Activated naive CD4-positive, alpha-beta T cell treated with anti-CD3 and anti-CD28 coated beads, Interleukin-2, amount 10 ng/mL, durations not matched to agents 7 days and 5 days (primary cell): ENCODE measurements at places on chromosomes 5 and 9.

DNA sequence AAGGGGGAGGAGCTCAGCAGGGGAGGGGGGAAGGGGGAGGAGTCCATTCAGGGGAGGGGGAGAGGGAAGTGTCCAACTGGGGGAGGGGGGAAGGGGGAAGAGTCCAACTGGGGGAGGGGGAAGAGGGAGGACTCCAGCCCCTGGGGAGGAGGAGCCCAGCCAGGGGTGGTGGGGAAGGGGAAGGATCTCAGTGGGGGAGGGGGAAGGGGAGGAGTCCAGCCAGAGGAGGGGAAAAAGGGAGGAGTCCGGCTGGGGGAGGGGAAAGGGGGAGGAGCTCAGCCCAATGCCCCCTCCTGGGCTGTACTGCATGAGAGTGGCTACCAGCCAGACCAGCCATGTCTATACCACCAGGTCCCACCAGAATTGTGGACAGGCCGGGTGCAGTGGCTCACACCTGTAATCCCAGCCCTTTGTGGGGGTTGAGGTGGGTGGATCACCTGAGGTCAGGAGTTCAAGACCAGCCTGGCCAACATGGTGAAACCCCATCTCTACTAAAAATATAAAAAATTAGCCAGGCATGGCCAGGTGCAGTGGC lies 30.6 kb upstream of the ADAMTS2 start:
- no peak overlapping the region for H3K4me3 ChIP-seq
- H3K27ac ChIP-seq: no peak overlapping the region
- DNase-seq: no peak
- H3K36me3 ChIP-seq: no peaks in the 10 kb centered on the region
- H3K4me1 ChIP-seq: no peaks in the 10 kb centered on the region
- H3K27me3 ChIP-seq: no peaks in the 10 kb centered on the region

DNA sequence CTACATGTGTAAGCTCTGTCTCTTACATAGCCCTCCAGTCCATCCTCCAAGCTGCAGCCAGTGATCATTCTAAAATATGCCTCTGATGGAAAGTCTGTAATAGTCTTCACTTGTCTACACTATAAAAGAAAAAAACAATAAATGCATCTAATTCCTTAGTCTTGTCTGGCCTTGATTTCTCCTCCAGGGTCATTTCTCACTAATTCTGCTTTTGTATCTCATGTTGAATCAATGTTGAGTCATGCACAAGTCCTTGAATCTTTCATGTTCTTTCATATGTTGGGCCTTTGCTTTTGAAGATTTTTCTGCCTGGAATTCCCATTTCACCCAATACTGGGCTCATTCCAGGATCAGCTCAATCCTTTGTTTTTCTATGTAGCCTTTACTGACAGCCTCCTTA lies 121.1 kb upstream of the TRIM32 start:
- no peak overlapping the region for H3K4me3 ChIP-seq
- no peaks in the 10 kb centered on the region for H3K36me3 ChIP-seq
- no peak overlapping the region for H3K27ac ChIP-seq
- DNase-seq: no peak
- no peaks in the 10 kb centered on the region for H3K4me1 ChIP-seq

- H3K27me3 ChIP-seq: no peaks in the 10 kb centered on the region
- no peaks in the 10 kb centered on the region for H3K36me3 ChIP-seq
- H3K4me3 ChIP-seq: no peak overlapping the region
- H3K4me1 ChIP-seq: no peaks in the 10 kb centered on the region
- DNase-seq: no peak
Measured at GRCh38 chr5:10125116-10125515, 124.6 kb downstream of the ATPSCKMT start.

GRCh38 chr9:94445863-94446262 lies 109.0 kb upstream of the PCAT7 start:
- DNase-seq: no peak
- no peak overlapping the region for H3K4me3 ChIP-seq
- H3K36me3 ChIP-seq: peaks cover 38% of the 10 kb centered on the region
- H3K4me1 ChIP-seq: no peaks in the 10 kb centered on the region
- no peaks in the 10 kb centered on the region for H3K27me3 ChIP-seq

GRCh38 chr9:995192-995591 lies 18.7 kb downstream of the DMRT3 start:
- no peaks in the 10 kb centered on the region for H3K36me3 ChIP-seq
- no peak overlapping the region for H3K27ac ChIP-seq
- H3K4me1 ChIP-seq: peaks cover 5% of the 10 kb centered on the region
- H3K4me3 ChIP-seq: no peak overlapping the region
- peaks cover 27% of the 10 kb centered on the region for H3K27me3 ChIP-seq

- no peaks in the 10 kb centered on the region for H3K4me1 ChIP-seq
- no peak overlapping the region for H3K4me3 ChIP-seq
- no peaks in the 10 kb centered on the region for H3K27me3 ChIP-seq
- no peak overlapping the region for H3K27ac ChIP-seq
- H3K36me3 ChIP-seq: no peaks in the 10 kb centered on the region
Measured at GRCh38 chr5:6059137-6059800, 319.1 kb downstream of the MED10 start.

DNA sequence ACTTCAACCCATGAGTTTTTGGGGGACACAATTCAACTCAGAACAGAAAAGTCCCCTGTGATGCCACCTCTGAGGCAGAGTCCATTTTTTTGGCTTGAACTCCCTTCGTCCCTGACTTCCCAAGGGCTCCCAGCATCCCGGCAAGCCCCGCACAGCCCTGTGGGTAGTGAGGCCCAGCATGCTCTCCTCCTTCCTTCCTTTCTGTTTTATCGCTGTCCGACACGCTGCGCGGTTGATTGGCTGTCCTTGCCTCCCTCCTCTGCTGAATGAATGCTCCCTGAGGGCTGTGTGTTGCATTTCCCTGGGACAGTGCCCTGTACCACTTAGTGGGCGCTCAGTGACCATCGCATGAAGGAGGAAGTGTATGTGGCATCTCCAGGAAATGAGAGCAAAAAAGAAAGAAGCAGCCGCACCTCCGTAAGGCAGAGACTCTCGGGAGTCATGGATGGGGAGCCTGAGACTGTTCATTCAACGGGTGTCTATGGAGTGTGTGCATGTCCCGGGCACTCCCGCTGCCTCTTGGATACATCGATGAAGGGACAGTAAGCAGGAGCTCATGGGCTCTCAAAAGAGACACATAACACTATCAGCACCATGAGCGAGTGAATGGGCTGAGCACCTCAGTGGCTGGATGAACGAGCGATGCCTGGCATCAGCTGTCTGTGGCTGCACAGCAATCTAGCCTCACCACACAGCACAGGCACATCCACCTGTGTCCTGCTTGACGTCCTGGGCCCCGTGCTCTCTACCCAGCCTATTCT lies 10.1 kb upstream of the IRX4 start:
- DNase-seq: no peak
- H3K4me1 ChIP-seq: peaks cover 2% of the 10 kb centered on the region
- no peaks in the 10 kb centered on the region for H3K36me3 ChIP-seq
- no peak overlapping the region for H3K4me3 ChIP-seq
- H3K27me3 ChIP-seq: peaks cover 70% of the 10 kb centered on the region
- no peak overlapping the region for H3K27ac ChIP-seq

DNA sequence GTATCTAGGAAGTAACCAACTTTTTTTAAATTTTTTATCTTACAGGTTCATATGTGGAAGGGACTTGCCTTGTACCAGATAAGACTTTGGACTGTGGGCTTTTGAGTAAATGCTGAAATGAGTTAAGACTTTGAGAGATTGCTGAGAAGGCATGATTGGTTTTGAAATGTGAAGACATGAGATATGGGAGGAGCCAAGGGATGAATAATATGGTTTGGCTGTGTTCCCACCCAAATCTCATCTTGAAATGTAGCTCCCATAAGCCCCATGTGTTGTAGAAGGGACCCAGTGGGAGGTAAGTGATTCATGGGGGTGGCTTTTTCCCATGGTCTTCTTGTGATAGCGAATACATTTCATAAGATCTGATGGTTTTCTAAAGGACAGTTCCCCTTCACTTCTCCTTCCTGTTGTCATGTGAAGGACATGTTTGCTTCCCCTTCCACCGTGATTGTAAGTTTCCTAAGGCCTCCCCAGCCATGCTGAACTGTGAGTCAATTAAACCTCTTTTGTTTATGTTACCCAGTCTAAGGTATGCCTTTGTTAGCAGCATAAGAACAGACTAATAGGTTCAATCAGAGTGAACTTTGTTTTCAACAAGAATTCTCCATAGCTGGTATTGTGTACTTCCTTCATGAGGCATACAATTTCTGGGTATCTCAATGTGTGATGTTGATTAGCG lies 535.6 kb upstream of the MEF2C start:
- no peaks in the 10 kb centered on the region for H3K36me3 ChIP-seq
- H3K27ac ChIP-seq: no peak overlapping the region
- no peaks in the 10 kb centered on the region for H3K4me1 ChIP-seq
- no peaks in the 10 kb centered on the region for H3K27me3 ChIP-seq

GRCh38 chr9:104258296-104259011 lies 164.3 kb downstream of the SMC2 start:
- DNase-seq: no peak
- H3K27ac ChIP-seq: no peak overlapping the region
- no peaks in the 10 kb centered on the region for H3K4me1 ChIP-seq
- no peaks in the 10 kb centered on the region for H3K27me3 ChIP-seq
- no peaks in the 10 kb centered on the region for H3K36me3 ChIP-seq

DNA sequence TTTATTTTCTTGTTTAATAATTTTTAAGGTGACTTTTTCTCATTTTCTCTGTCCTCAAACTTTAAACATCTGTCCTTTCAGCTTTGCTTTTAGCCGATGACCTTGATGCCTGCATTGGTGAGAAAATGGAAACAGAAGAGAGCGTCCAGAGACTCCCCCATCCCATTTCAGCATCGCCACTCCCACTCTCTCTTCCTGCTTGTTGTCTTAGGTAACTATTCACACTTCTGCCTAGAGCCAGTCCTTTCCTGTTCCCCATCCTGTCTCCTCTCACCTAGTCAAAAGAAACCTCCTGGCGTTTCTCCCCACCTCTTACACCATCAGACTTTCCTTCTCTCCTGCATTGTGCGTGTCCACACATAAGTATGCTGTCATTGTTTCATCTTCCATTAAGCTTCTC lies 124.6 kb downstream of the MAST4 start:
- no peak overlapping the region for H3K27ac ChIP-seq
- no peak for DNase-seq
- no peaks in the 10 kb centered on the region for H3K4me1 ChIP-seq
- peaks cover 16% of the 10 kb centered on the region for H3K27me3 ChIP-seq
- no peaks in the 10 kb centered on the region for H3K36me3 ChIP-seq
- no peak overlapping the region for H3K4me3 ChIP-seq

DNA sequence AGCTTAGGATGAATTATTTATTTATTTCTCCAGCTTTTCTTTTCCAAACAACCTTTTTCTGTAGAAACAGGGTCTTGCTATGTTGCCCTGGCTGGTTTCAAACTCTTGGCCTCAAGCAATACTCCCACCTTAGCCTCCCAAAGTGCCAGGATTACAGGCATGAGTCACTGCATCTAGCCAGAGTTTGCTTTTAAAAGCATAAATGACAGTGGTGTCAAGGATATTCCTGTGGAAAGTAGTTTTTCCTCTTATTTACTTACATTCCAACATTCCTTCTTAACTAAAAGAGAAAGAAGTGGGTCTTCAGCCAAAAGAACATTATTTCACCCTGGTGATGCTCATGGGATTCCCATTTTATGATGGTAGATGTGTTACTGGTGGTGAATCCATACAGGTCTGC lies 62.4 kb downstream of the GRIA1 start:
- peaks cover 8% of the 10 kb centered on the region for H3K4me1 ChIP-seq
- H3K4me3 ChIP-seq: no peak overlapping the region
- H3K27me3 ChIP-seq: no peaks in the 10 kb centered on the region
- H3K27ac ChIP-seq: no peak overlapping the region

DNA sequence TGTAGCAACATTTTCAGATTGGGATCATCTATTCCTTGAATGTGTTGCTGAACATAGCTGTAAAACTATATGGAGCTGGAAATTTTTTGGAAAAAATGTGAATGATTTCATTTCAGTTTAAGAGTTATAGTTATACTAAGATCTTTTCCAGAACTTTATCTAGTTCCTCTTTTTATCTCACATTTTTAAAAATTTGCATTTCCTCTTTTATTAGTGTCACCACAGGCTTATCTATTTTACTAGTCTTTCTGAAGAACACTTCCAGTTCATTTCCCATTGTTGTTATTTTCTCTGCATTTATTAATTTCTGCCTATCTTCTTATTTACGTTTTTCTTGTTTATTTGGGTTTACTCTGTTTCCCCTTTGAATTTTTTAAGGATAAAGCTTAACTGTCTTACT lies 46.0 kb upstream of the FSTL4 start:
- H3K36me3 ChIP-seq: no peaks in the 10 kb centered on the region
- peaks cover 15% of the 10 kb centered on the region for H3K27me3 ChIP-seq
- no peak overlapping the region for H3K27ac ChIP-seq
- H3K4me1 ChIP-seq: no peaks in the 10 kb centered on the region
- no peak for DNase-seq

- peaks cover 3% of the 10 kb centered on the region for H3K36me3 ChIP-seq
- H3K4me1 ChIP-seq: peaks cover 20% of the 10 kb centered on the region
- H3K27me3 ChIP-seq: no peaks in the 10 kb centered on the region
- no peak overlapping the region for H3K4me3 ChIP-seq
- H3K27ac ChIP-seq: no peak overlapping the region
Measured at GRCh38 chr9:6686396-6686795, 40.9 kb upstream of the GLDC start.

DNA sequence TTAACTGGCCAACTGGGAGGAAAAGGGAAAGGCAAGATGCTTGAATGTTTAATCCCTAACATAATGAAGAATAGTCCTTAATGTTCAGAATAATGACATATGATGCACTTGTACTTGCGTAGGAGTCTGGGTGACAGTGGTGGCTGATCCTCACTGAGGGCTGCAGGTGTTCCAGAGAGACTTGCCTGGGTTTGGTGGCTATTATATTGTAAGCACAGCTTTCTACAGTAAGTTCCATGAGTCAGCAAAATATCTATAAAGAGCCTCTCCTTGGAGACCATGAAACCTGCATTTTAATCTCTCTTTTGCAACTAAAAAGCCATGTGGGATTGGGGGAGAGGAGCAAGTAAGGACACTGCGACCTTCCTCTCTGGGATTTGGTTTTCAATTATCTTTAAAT lies 1.9 kb upstream of the NPR2 start:
- no peak for DNase-seq
- H3K36me3 ChIP-seq: peaks cover 22% of the 10 kb centered on the region
- no peak overlapping the region for H3K27ac ChIP-seq
- H3K27me3 ChIP-seq: no peaks in the 10 kb centered on the region
- no peak overlapping the region for H3K4me3 ChIP-seq
- H3K4me1 ChIP-seq: peaks cover 5% of the 10 kb centered on the region

GRCh38 chr5:39570403-39571027 lies 145.7 kb upstream of the DAB2 start:
- DNase-seq: no peak
- no peak overlapping the region for H3K4me3 ChIP-seq
- no peak overlapping the region for H3K27ac ChIP-seq
- no peaks in the 10 kb centered on the region for H3K4me1 ChIP-seq
- H3K36me3 ChIP-seq: no peaks in the 10 kb centered on the region
